ENCODE measurements at places on chromosomes 13 and 19.

DNA sequence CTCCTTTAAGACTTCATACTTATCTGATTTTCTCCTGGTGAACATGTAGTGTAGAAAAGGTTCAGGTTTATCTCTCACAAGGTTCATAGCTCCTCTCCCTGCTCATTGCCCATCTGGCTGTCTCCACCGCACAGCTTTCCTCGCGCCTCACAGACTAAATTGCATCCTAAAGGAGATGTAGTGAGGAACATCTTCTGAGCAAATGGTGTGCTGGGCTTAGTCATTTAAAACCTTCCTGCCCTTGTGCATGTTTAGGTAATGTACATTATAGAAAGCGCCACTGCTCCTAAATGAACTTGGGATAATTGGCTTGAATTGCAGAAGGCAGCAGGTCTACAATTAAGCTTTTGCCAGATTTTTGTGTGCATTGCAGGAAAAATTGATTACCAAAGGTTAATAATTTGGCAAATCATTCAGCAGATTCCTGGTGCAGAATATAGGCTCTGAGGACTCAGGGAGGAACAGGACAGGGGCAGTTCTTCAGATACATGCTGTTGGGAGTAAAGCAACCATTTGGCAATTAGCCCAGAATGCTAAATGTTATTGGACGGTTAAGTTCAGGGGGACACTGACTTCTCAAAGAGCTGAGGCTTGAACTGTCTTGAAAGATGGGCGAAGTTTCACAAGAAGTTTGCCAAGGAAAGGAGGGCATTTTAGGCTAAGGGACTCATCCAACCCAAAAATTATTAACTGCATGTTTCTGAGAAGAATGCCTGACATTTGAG is 108.4 kb upstream of the CLDN10 start:
- DNase-seq = no peak

- DNase-seq = no peak
Measured at GRCh38 chr13:47680748-47681147, 320.3 kb downstream of the SUCLA2 start.

- no peak for DNase-seq
Measured at GRCh38 chr19:43489310-43489709, 15.2 kb downstream of the PHLDB3 start.

DNA sequence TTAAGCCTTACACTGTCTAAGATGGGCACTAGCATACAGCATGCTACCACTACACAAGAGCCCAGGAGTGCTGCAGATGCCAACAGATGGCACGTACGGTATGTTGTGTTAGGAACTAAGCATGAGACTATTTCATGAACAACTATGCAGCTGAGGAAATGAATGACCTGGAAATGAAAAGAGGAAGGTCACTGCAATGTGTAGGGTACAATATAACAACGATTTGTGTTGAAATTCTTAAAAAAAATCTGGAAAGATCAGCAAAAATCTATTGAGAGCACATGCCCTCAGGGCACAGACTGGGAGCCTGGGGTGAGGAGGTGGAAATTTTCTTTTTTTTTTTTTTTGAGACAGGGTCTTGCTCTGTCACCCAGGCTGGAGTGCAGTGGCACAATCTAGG is 14.4 kb downstream of the HAUS8 start:
- no peak for DNase-seq

- DNase-seq = no peak
Measured at GRCh38 chr13:23703246-23703860, 133.1 kb downstream of the TNFRSF19 start.

DNA sequence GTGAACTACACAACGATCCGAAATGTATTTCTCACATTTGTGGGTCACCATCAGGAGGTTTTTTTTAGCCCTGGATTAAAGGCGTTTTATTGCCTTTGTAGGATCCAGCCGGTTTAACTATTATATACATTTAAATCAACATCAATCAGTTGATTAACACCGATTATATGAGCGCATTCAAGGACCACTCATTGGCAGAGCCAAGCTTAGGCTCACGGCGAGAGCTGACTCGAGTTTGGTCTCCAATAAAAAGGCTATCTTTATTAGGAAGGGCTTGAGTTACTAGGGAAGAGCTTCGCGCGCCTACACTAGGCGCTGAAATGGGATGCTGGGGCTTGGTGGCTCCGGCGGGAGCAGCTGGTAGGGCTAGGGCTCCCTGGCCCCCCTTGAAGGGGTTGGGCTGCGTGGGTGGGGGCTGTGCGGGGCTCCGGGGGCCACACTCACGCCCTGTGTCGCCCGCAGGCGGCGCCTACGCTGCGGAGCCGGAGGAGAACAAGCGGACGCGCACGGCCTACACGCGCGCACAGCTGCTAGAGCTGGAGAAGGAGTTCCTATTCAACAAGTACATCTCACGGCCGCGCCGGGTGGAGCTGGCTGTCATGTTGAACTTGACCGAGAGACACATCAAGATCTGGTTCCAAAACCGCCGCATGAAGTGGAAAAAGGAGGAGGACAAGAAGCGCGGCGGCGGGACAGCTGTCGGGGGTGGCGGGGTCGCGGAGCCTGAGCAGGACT is 4.2 kb downstream of the PDX1 start:
- DNase-seq = no peak

- no peak for DNase-seq
Measured at GRCh38 chr13:74115133-74115532, 19.1 kb downstream of the KLF12 start.

- DNase-seq = no peak
Measured at GRCh38 chr13:98900442-98900841, 77.4 kb downstream of the DOCK9 start.

DNA sequence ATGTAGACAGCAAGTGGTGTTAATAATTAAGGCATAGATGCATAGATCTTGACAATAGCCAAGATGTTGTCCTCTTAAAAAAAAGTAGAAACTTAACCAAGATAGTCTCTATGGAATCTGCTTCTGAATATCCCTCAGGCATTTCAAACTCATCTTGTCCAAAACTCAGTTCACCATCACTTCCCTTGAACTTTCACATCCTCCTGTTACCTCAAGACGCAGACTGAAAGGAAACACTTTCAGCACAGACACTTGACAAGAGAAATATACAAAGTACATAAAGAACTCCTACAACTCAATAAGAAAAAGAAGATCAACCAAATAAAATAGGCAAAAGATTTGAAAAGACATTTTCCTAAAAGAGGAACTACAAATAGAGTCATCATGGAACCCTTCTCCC is 451.1 kb downstream of the FOXO1 start:
- no peak for DNase-seq

DNA sequence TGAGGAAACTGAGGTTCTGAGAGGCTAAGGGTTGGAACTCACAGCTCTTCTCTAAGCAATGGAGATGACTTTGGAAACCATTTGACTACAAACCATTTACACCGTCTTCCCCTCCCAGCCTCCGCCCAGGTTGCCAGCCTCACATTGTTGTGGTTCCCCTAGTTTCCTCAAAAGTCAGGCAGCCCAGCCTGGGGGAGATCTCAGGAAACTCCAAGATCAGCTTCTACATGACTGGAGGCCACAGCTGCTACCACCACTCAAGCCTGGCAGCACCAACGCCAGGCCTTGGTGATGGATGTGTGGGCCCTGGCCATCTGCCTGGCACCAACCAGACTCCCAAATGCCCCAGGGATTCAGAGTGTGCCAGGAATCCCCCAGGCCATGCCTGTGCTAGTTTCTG is 207.9 kb downstream of the TSHZ3 start:
- no peak for DNase-seq

GRCh38 chr13:40509876-40510275 is 156.6 kb downstream of the FOXO1 start:
- DNase-seq = no peak

- DNase-seq = peak; percentile 25
Measured at GRCh38 chr13:107554460-107554859, 660.9 kb downstream of the LIG4 start.

GRCh38 chr19:28028881-28029444 is 1184.0 kb downstream of the UQCRFS1 start:
- DNase-seq = no peak

- no peak for DNase-seq
Measured at GRCh38 chr19:4516199-4516938, 1.9 kb downstream of the PLIN4 start.

- DNase-seq = no peak
Measured at GRCh38 chr13:45198924-45199323, 1.9 kb downstream of the KCTD4 start.

GRCh38 chr19:18725841-18726770 is 42.6 kb downstream of the CRTC1 start:
- DNase-seq = no peak

GRCh38 chr13:102680842-102681740 is 13.8 kb downstream of the METTL21C start:
- no peak for DNase-seq

GRCh38 chr19:8138201-8138600 is 11.2 kb downstream of the FBN3 start:
- DNase-seq = no peak

DNA sequence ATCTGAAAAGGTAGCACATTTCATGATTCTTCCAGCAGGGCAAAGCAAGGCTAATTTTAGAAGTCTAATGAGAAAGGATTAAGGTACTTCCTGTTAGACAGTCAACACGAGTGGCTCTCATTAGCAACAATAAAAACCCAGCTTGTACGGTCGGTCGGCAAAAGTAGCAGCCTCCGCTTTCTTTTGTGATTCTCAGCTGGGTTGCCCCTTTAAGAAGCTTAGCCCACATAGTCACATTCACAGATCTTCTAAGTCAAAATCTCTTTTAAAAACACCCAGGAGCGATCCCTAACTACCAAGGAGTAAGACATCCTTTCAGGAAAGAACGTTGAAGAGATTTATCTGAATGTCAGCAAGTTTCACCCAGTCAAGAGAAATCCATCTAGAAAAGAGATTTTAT is 684.8 kb downstream of the DIAPH3 start:
- DNase-seq = no peak

DNA sequence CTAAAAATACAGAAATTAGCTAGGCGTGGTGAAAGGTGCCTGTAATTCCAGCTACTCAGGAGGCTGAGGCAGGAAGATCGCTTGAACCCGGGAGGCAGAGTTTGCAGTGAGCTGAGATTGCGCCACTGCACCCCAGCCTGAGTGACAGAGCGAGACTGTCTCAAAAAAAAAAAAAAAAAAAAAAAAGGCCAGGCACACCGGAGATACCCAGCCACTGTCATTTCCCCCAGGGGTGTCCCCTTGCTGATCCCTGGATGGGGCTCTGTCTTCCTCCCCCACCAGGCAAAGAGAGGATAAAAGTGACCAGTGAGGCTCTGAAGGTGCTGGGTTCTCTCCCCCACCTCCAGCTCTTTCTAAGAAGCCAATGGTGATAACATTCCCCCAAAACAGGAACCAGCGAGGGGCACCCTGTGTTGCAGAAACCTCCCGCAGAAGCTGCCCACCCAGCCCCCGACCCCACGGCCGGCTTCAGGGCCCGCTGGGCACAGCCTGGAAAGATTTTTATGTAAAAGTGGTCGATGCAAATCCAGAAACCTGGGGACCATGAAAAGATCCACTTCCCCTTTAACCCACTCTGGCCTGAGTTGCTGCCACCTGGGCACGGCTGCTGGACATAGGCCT is 61.4 kb upstream of the KLF2 start:
- DNase-seq = no peak

- DNase-seq = no peak
Measured at GRCh38 chr13:113272031-113272430, 25.0 kb upstream of the LAMP1 start.

DNA sequence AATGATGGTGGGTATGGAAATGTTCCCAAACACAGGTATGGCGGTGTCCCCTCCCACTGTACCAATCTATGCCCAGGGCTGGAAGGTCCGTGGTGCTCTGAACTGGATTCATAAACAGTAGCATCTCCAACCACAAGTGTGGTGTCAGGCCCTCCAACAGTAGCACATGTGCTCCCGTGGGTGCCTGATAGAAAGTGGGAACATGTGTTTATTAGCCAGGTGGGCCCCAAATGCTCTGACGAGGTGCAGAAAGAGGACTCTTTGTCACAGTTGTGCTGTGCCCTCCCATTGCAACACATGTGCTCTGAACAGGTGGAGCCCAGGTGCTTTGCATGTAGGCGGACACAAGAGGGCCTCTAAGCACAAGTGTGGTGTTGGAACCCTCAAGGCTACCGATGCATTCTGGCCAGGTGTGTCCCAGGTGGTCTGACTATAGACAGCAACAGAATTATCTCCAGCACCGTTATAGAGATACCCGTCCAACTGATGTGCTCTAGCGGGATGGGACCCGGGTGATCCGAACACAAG is 75.4 kb upstream of the ZNF30 start:
- DNase-seq = no peak

GRCh38 chr13:82681535-82681934 is 1200.7 kb downstream of the SLITRK1 start:
- no peak for DNase-seq

DNA sequence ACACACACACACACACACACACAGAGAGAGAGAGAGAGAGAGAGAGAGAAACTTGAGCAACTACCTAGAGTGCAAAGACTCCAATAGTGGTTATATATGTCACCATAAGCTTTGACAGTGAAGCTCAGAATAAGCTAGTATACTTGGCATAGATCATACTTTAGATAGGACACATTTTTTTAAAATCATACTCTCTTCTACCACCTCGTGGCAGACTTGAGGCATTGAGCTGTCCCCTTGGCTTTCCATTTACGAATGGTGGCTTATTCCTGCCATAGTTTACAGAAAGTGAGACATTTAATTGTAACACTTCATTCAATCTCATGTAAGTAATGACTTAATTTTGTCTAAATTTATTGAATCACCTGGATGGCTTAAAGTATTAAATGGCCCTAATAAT is 108.2 kb downstream of the EDNRB start:
- no peak for DNase-seq

DNA sequence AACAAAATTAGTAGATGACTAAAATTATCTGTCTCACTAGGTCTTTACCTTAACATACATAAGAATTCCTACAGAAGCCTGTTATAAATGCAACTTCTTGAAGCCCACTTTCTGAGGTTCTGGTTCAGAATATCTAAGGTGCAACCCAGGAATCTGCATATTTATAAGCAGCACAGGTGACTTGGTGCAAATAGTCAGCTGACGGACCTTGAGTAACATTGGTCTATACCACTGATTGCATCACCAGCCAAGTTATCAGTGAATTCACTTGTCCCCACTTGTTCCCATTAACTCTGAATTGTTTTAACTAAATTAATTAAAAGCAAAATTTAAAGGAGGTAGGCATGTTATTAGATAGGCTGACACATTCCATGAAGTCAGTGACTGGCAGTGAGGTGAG is 109.9 kb downstream of the FRY start:
- DNase-seq = no peak

DNA sequence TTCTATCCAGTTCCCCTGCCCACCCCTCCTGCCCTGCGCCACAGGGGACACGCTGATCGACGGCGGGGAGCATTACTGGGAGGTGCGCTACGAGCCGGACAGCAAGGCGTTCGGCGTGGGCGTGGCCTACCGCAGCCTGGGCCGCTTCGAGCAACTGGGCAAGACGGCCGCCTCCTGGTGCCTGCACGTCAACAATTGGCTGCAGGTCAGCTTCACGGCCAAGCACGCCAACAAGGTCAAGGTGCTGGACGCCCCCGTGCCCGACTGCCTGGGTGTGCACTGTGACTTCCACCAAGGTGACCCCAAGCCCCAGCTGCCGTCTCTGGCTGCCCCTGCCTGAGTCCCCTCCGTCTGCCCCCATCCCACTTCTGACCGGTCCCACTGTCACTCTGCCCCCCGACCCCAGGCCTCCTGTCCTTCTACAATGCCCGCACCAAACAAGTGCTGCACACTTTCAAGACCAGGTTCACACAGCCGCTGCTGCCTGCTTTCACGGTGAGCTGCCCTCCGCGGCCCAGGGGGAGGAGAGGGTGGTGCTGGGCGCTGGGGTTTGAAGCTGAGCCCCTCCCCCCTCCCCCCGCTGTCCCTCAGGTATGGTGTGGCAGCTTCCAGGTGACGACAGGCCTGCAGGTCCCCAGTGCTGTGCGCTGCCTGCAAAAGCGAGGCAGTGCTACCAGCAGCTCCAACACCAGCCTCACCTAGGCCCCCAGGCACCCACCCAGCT is 15.5 kb downstream of the STAP2 start:
- no peak for DNase-seq

Data from left renal pelvis (tissue), 4 donors.